ENCODE measurements at places on chromosomes 1 and 21. TPM values are rescaled to one million over a fixed set of nuclear protein-coding genes. Genes with fewer than 3 reads are reported as not detected.

KMO gene
- polyA plus RNA-seq: 0.72 TPM

PTPN22 gene
- 0.92 TPM for polyA plus RNA-seq

TTF2 gene
- polyA plus RNA-seq: 5.5 TPM

TTC39A gene
- 1.2 TPM for polyA plus RNA-seq

IL19 gene
- not detected for polyA plus RNA-seq

FOXD3 gene
- not detected for polyA plus RNA-seq

KCNA2 gene
- polyA plus RNA-seq: 3.4 TPM

KIF17 gene
- polyA plus RNA-seq: 8.7 TPM

TRABD2B gene
- polyA plus RNA-seq: 0.02 TPM

RORC gene
- polyA plus RNA-seq: 0.28 TPM

OR2T27 gene
- polyA plus RNA-seq: not detected

SEMA6C gene
- 32.5 TPM for polyA plus RNA-seq

LRRC7 gene
- 141 TPM for polyA plus RNA-seq

AMY1A gene
- not detected for polyA plus RNA-seq

APCS gene
- polyA plus RNA-seq: not detected

RSPH1 gene
- 1.3 TPM for polyA plus RNA-seq

GSTM3 gene
- polyA plus RNA-seq: 195 TPM

CHIA gene
- polyA plus RNA-seq: not detected

CD84 gene
- polyA plus RNA-seq: not detected

AVPR1B gene
- not detected for polyA plus RNA-seq

SPRR2F gene
- not detected for polyA plus RNA-seq

WDR64 gene
- not detected for polyA plus RNA-seq

IFNGR2 gene
- polyA plus RNA-seq: 70.0 TPM

TIE1 gene
- not detected for polyA plus RNA-seq

PRRC2C gene
- 42.4 TPM for polyA plus RNA-seq

TPTE gene
- polyA plus RNA-seq: not detected

PGLYRP4 gene
- not detected for polyA plus RNA-seq

CSF3R gene
- polyA plus RNA-seq: not detected

PRAMEF9 gene
- polyA plus RNA-seq: not detected

OR2L3 gene
- 0.10 TPM for polyA plus RNA-seq

LCE1B gene
- polyA plus RNA-seq: not detected
